ENCODE measurements at places on chromosomes 5 and 9. TPM values are rescaled to one million over a fixed set of nuclear protein-coding genes. Genes with fewer than 3 reads are reported as not detected.

DNA sequence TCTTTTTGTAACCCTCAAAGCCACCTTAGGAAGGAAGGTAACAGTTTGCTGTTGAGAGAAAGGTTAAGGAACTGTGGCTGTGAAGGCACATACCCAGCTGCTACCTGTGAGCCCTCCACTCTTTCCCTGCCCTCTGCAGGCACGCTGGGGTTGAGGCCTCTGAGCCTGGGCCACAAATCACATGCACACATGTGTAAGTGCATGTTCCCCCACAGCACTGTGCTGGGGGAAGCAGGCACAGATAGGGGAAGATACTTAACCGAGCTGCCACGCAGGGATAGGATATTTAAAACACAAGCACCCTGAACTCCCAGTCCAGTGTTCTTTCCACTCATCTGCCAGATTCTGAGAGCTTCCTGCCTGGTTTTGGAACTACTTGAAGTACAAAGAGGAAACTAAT is 18.1 kb downstream of the LARP1 start:
- no peak for DNase-seq

GRCh38 chr5:2536632-2537377 is 214.7 kb downstream of the IRX2 start:
- DNase-seq = no peak

GRCh38 chr9:128473104-128473503 is 17.3 kb downstream of the ODF2 start:
- no peak for DNase-seq

DNA sequence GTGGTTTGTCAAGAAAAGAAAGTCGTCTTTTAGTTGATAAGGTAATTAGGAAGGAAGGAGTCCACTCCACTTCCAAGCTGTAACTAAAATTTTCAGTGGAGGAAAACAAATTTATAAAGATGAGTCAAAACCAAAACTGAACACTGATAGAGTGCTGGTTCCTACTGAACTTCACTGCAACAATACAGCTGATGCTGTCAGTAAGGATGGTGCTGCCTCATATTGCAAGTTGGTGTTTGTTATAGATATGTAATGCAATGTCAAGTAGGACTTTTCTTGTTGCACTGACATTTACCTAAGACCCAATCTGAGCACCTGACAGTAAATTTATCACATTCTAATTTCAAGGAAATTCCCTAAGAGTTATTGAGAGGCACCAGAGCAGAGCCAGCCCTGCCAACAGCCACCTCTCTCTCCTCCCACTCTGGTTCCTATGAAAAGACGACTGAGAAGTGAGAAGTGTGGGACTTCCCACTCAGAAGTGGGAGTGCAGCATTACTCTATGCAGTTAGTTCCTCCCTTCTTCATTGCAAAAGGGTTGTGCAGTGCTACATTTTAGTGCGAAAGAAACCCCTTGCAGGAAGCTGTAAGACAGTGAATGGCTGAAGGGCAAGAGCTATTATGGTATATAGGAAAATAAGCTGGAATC is 350.8 kb downstream of the NFIB start:
- DNase-seq = no peak

GRCh38 chr5:122187426-122187825 is 58.1 kb downstream of the ZNF474 start:
- no peak for DNase-seq

The IL3 gene
- total RNA-seq = not detected

GRCh38 chr5:173800340-173800739 is 87.8 kb upstream of the CPEB4 start:
- peak; percentile 15 for DNase-seq

GRCh38 chr5:149152317-149152746 is 11.0 kb downstream of the ABLIM3 start:
- DNase-seq = no peak
